ENCODE measurements at places on chromosomes 3 and 15.

DNA sequence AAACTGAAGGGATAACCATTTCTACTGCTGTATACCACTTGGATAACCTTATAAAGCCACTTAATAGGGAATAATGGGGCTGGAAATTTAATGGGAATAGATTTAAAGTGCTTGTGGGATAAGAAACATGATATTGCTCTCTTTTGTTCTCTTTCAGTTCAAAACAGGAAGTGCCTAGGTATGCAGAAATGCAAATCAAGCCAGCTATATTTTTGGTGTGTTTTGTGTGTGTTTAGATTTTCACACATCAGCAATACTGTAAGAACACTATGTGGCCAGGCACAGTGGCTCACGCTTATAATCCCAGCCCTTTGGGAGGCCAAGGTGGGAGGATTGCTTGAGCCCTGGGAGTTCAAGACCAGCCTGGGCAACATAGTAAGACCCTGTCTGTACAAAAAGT is 442.3 kb upstream of the TPRG1 start:
- DNase-seq: no peak

- no peak for DNase-seq
These were observed at the start of gene ANKRD63 for GRCh38 chr15:40282869-40283614. ANKRD63 (minus strand) TSS chr15:40283064; CDS start chr15:40282586, 478 bp downstream.

DNA sequence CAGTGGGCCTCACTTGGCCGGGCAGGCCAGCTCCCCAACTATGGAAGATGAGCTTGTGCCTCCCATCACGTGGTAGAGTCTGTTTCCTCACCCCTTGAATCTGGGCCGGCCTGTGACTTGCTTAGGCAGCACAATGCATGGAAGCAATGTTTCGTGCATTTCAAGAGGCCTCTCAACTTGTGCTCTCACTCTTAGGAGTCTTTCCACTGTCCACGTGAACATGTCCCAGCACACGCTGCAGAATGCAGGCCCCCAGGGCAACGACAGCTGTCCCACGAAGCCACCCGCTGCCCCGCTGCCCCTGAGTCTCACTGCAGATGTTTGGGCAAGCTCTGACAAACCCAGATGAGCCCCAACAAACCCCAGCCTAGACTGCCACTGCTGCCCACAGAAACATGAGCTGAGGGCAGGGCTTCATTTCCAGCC is 27.2 kb upstream of the SLC41A3 start:
- DNase-seq: no peak

GRCh38 chr3:142595581-142595950 is 627 bp upstream of the PLS1 start:
- DNase-seq: no peak

GRCh38 chr3:161939918-161940620 is 443.5 kb downstream of the OTOL1 start:
- no peak for DNase-seq

DNA sequence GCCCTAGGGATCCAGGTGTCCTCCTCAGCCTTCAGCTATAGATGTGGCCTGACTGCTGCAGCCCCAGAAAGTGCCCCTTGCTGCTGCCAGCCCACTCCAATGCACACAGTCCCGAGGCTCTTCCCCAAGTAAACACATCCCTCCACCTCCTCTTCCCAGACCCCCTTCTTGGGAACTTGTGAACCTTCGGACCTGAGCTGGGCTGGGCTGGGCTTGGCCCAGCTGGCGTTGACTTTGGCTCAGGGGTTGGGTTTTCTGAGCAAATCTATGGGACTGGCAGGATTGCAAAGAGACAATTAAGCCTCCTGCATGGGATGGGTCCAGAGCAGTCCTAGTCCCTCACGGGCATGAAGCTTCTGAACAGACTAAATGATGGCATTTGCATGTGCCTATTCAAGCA is 14.7 kb downstream of the VIPR1 start:
- DNase-seq: no peak

DNA sequence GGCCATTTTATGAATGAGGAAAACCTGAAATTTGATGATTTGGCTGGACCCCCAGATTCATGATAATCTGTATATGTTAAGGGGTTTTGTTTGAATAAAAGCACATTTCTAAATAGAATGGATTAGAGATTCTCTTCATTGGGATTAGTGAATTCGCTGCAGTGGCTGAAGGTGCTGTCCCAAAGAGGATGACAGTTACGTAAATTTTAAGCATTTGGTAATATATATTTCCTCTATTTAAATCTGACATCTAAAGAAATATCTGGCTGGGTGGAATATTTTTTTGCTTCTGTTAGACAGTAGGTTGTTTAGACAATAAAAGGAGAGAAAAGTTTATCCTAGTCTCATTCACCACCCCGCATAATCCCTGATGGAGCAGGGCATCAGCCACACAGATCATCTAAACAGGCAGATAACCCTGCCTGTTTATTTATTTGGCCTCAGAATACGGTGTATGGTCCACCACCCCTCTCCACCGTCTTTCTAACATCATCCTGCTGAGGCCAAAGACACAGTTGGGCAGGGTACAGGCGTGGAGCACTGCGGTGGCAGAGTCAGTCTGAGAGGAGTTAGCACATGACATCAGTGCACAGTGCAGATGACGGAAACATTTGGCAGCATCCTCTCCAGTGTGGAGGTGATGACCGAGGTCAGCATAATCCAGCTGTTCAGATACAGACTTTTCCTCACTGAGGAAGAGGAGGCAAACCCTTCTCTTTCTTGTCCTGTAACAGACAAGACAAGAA is 20.4 kb upstream of the NFKBIZ start:
- peak; percentile 43 for DNase-seq

DNA sequence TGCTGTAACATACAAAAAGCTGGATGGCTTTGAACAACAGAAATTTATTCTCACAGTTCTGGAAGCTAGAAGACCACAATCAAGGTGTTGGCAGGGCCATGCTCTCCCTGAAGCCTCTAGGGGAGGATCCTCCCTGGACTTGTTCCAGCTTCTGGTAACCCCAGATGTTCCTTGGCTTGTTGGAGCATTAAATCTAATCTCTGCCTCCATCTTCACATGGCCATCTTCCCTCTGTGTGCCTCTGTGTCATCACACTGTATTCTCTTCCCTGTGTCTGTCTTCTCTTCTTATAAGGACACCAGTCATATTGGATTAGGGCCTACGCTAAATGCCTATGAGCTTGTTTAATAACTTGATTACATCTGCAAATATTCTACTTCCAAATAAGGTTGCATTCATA is 109.5 kb downstream of the STAG1 start:
- no peak for DNase-seq

GRCh38 chr3:125212091-125212508 is 448 bp downstream of the SLC12A8 start:
- DNase-seq: no peak

DNA sequence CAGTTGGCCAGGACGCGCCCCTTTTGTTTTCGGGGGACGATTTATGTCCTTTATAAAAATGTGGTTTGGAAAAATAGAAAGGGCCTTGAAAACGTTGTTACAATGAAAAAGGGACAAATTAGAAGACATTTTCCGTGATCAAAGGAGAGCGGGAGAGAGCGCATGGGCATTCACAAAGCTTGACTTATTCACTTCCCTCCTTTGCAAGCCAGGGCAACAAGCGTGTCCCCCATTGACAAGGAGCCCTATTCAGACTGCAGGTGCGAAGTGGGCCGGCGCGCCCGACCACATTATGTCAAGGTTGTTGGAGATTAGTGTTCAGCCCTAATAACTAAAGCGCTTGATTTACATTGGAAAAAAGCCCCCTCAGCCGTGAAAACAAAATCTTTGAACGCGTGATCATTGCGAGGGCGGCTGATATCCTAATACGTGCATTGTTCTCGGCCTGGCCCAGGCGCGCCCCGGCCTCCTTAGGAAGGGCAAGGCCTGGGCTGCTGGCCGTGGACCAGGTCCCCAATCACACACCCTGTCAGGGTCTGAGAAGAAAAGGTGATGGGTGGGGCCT is 25.9 kb downstream of the ZIC4 start:
- DNase-seq: no peak

DNA sequence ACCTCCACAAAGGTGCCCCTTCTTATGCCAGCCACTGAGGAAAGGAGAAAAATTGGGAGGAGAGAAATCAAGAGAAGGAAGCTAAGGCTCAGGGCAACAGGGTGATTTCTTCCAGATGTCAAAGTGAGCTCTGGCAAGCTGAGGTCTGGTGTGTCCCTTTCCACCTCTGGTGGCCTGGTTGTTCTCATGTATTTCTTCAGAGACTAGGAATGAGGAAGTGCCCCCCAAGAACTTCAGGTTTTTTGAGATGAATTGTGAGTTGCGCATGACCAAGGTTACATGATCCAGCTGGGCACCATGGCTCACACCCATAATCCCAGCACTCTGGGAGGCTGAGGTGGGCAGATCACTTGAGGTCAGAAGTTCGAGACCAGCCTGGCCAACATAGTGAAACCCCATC is 5.6 kb downstream of the RAB6B start:
- no peak for DNase-seq

- DNase-seq: no peak
These were observed 1009.9 kb upstream of the SEMA6D start for GRCh38 chr15:46707452-46707851.
